Central memory CD4-positive, alpha-beta T cell (primary cell): ENCODE measurements at places on chromosomes 7 and 10.

- DNase-seq = no peak
Observed at GRCh38 chr7:34036051-34036920, 130.9 kb downstream of the BMPER start.

GRCh38 chr7:108503112-108504026 is 22.6 kb downstream of the PNPLA8 start:
- no peak for DNase-seq

GRCh38 chr10:63919575-63920279 is 398.5 kb downstream of the REEP3 start:
- DNase-seq = no peak

DNA sequence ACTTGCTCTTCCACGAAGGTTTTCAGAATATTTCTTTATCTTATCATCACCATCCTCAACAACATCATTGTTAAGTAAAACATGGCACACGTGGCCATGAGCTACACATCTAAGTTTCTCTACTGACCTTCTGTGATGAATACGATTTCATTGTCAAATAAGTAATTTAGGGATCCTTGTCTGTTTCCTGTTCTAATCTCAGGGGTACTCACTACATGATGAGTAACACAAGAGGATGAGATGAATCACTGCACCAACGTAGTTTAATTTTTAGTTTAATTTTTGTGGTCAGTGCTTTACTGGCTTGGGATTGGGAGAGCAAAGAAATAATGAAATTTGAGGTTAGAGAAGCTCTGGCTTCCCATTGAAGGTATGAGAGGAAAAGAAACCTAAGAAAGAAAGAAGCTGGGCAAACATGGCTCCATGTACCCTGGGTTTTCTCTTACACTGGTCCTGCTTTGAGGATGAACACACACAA is 461.9 kb upstream of the KLF6 start:
- DNase-seq = no peak

- DNase-seq = no peak
Observed at GRCh38 chr7:86958380-86958779, 101.1 kb downstream of the ELAPOR2 start.

DNA sequence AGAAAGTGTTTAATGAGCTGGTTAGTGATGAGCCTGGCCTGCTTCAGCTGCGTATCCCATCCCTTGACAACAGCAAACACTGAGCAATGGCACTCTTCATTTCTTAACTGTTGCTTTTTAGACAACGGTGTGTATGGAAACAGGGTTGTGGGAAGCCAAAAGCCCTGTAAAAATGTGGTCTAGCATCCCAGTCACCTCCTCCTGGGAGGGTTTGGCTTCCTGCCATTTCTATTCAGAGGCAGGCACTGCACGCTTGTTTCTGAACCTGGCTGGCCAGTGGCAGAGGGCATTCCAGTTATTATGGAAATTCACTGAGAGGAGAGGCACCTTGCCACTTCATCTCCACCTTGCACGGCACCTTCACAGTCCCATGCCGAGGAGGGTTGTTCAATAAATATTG is 123.0 kb upstream of the ADARB2 start:
- no peak for DNase-seq

DNA sequence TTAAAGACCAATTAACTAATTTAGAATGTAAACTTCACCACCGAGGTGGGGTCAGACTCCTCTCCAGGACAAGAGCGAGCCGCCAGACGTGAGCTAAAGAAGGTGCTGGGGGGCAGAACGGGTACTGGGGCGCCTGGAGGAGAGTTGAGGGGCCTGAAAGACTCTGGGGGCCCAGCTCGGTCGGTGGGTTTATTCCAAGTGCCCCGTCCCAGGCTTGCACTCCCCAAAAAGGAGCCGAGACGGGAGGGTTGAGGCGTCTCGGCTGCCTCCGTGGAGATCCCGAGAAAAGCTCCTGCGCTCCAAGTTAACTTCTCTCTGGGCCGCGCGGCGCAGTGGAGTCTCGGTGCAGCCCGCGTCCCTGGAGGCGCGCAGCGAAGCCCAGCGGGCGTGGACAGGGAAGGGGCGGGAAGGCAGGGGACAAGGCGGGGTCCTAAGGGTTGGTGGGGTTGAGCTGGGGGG is 553.3 kb downstream of the TFEC start:
- no peak for DNase-seq

GRCh38 chr7:81299711-81300110 is 380.9 kb upstream of the SEMA3C start:
- no peak for DNase-seq

DNA sequence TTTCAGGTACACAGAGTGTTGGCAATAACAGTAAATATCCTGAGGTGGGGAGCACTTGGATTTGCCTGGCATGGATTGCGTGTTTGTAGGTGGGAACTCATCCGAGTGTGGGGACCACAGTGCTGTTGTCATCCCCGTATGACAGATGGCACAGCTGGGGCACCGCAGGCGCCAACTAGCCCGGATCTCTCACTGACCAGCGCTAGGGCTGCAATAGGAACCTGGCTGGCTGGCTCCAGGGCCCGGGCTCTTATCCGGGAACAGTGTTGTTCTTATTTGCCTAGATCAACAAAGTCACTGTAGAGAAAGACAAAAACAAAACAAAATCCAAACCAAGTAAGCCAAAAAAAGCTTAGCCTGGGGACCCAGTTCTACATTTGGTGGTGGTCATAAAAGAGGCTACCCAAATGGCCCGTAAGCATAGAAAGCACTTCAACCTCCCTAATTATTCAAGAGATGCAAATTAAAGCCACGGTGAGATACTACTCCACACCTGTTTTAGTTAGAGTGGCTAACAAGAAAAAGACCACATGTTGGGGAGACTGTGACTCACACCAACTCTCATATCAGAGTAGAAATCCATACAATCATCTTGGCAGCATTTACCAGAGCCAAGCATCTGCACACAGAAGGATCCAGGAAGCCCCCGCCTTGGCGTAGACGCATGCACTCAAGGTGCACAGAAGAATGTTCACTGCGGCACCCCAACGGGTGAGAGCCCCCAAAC is 27.2 kb upstream of the PFKFB3 start:
- no peak for DNase-seq

DNA sequence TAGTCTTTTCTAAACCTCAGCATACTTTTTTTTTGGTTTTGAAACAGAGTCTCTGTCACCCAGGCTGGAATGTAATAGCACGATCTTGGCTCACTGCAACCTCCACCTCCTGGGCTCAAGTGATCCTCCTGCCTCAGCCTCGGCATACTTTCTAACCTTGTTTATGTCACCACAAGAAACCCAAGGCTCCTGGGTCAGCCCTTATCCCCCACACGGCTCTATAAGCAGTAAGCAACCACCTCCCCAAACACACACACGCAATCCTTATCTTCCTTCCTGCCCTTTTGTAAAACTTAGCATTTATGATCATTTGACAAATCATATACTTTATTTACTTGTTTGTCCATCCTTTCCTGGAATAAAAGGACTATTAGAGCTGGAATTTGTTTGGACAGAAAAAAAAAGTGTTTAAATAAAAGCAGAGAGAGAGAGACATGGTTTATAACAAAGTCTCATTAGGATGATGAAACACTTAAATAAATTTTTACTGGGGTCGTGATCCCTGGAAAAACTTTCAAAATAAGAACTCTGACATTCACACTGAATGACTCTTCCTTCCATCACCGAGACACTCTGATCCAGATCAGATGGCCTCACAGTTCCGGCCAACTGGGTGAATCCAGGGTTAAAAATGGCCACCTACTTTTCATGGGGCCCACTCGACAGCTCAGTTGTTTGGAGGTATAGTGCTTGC is 72.7 kb upstream of the PIK3CG start:
- no peak for DNase-seq

DNA sequence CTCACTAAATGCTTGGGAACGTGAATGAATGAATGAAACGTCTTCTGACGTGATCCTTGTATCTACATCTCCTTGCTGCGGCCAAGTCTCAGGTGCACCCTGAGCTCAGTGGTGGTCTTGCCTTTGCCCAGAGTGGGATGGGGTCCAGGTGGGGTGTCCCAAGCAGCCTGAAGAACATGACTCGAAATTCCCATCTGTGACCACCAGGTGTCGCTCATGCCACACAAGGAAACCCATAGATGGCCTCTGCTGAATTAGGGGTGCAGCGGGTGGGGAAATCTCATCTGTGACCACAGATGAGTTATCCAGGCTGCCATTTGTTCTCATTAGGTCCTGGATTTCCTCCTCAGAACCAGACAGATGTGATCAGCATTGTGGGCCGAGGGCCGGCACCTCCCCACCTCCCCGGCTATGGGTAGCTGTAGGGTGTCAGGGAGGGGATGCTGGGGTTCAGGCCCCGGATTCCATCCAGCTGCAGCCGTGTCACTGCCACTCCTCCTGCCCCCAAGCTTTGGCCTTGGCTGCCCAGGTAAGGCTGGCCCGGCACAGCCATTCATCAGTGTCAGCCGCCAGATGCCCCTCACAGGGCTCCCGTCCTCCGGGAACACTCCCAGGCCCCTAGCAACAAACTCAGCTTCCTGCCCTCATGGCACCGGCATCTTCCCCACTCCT is 21.0 kb upstream of the GNA12 start:
- peak; percentile 60 for DNase-seq

DNA sequence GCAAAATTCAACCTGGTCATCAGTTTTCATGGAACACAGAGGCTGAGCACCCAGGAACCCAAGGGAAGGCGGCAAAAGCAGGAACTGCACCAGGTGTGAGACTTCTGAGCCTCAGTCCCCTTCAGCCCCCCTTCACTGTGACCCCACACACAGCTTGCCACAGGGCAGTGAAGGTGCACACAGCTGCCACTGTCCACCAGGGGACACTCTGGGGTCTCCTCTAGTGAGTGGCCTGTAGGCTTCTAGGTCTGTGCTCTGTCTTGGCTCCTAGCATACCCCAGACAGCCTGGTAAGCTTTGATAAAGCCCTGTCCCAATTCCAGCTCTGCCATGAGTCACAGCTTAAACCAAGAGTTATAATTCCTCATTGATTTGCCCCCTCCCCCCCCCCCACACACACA is 12.1 kb downstream of the KCNH2 start:
- DNase-seq = no peak
